ENCODE measurements at places on chromosomes 3 and 15.

DNA sequence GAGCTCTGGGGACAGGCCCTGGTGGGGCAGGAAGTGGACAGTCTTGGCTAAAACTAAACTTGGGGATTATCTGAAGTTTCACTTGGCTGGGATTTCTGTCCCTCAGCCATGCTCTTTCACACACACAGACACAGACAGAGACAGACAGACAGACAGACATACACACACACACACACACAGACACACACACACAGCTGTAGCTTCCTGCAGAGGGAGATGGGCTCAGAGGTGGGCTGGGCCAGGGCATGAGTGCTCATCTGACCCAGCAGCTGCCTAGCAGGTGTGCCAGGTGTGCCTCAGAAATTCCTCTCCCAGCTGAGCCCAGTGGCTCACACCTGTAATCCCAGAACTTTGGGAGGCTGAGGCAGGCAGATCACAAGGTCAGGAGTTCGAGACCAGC is 3.3 kb downstream of the RHOV start:
- no peak for DNase-seq

- DNase-seq = no peak
Observed at GRCh38 chr15:74227968-74228722, 8.0 kb upstream of the CCDC33 start.

DNA sequence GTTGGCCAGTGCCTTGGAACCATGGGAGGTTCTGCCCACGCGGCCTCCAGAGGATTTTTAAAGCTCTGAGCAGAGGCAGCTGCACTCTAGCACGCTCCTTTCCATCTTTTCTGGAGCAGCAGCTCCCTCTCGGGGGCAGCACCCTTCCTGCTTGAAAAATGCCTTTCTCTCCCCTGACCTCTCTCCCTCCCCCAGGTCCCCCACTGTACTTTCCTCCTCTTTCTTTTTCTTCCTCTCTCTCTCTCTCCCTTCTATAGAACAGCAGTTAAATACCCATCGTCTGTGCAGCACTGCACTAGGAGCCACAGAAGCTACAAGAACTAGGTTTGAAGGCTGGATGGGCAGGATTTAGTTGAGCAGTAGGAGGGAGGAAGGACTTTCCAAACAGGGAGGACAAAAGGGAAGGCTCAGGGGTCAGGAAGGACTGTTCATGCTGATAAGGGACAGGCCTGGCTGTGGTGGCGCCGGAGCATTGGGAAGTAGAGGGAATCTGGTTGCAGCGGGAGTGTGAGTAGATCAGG is 4.4 kb downstream of the ALPK3 start:
- DNase-seq = no peak

DNA sequence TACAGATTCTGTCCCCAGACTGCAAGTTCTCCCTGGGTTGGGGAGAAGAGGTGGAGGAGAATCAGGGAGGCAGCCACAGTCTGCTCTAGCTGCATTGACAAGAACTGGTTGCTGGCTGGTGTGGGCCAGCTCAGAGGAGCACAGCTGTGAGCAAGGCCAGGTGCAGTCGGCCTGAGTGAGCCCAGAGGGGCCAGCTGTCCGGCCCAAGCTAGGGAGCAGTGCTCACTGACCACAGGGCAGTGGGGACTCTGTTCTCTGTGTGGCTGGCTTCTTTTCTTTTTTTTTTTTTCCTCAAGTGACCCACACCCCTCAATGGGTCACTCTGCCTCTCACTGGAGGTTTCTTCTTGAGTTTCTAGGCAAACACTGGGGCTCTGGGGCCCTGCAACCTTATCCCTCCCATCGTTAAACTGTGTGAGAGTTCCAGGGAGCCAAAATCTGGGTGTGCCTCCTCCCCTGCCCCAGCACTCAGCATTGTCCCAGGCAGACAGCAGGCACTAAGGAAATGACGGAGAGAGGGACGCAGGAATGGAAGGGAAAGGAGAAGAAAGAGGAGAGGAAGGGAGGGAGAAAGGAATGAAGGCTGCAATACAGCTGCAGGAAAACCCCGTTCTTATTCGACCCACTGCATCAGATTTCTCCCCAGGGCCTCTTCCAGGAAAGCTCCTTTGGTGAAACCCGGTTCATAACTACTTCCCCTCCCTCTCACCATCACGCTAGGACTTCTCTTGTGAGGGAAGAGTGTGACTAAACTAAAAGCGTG is 37.7 kb upstream of the HES1 start:
- DNase-seq = no peak

DNA sequence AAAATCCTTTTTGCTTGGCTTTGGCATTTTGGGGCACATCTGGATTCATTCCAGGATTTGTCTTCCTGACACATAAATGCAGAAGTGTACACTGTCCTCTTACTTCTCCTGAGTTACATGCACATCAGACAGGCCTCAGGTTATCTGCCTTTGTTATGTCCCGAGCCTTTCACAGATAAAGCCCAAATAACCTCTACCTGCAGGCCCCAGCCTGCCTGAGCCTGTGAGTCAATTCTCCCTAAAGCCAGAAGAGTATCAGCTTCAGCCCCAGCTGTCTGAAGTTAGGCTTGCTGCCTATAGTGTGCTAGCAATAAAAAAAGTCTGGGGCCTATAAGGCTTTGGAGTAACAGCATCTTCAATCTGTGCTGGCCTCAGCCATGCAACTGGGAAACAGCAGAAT is 17.7 kb upstream of the GSK3B start:
- DNase-seq = no peak

GRCh38 chr15:69478259-69478781 is 25.7 kb downstream of the RPLP1 start:
- peak; percentile 51 for DNase-seq

DNA sequence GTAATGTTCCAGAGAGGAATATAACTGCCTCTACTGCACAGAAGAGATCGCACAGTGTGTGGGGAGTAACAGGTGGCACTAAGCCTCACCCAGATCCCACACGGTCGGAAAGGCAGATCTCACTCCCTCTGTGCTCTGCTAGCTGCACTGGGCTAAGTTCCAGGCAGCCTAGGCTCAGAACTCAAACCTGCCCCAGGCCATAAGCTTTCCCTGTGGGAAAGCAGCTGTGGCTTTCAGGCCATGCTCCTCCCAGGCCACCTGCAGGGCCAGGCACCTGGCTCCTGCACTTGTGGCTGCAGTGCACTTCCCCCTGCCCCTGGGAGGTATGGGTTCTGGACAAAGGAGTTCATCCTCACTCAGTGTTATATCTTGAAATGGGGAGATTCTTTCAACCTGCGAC is 27.5 kb downstream of the PCCB start:
- no peak for DNase-seq

GRCh38 chr3:133837487-133838295 is 32.1 kb downstream of the SRPRB start:
- no peak for DNase-seq

Measured in GM12891 (cell line).